ENCODE measurements at places on chromosomes 11 and 22.

DNA sequence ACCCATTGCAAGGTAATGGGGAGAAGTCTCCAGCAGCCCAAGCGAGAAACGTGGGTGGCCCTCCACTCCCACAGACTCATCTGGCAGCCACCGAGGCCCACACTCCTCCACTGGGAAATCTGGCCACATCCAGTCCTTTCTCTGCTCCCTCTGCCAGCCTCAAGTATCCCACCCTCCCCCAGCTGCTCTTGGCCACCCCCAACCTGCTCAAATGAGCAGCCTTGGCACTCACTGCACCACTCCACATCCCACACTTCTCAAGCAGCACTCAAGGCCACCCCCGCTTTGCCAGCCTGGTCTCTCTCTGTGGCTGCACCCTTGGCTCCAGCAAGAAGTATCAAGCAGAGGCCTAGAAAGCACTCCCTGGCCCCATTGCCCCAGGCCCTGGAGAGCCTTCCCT, 28.2 kb downstream of the SLC22A12 start:
- DNase-seq, result no peak

DNA sequence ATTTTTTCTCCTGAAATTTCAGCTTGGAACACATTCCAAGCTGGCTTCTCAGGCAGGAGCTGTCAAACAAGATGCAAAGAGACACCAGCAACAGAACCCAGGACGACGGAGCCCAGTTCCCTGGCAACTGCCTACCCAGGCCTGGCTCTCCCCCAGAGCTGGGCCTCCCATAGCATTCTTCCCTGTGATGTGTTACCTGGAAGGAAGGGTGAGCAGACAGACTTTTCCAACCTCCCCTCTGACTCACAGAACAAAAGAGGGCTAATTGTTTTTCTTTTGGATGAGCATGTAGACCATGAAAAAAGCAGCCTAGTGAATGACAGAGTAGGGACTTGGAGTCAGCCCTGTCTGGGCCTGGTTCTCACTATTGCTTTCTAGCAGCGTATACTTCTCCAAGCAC, 55.3 kb upstream of the BMAL1 start:
- DNase-seq, result no peak

- DNase-seq, result no peak
These were observed 434.3 kb downstream of the ETS1 start for GRCh38 chr11:128152796-128153696.

GRCh38 chr11:38990139-38990538, 2392.1 kb upstream of the RAG2 start:
- no peak for DNase-seq

DNA sequence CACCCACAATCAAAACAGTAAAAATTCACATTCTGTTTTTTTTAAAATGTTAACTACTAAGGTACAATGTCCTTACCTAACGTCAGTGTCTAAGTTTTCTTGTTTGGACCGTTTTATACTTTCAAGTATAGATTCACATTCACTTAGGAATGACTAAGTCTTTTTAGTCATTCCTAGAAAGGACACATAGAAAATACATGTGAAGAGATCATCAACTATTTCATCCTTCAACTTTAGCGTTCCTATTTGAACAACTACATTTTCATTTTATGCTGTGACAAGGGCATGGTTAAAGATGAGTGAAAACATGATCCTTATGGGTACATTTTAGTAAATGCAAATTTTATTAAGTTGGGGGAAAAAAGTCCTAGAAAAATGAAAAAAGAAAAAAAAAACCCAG, 62.8 kb downstream of the DDX10 start:
- DNase-seq, result no peak

GRCh38 chr11:113077379-113077778, 116.2 kb downstream of the NCAM1 start:
- no peak for DNase-seq

GRCh38 chr11:27945348-27945747, 162.6 kb downstream of the KIF18A start:
- DNase-seq, result no peak

GRCh38 chr11:18668131-18668530, 30.4 kb upstream of the TMEM86A start:
- DNase-seq, result no peak

- no peak for DNase-seq
These were observed 20.0 kb upstream of the CASP12 start for GRCh38 chr11:104918113-104918824.

- no peak for DNase-seq
These were observed 390.0 kb upstream of the CADM1 start for GRCh38 chr11:115894176-115894575.

GRCh38 chr11:121420398-121420797, 31.7 kb upstream of the SORL1 start:
- no peak for DNase-seq

DNA sequence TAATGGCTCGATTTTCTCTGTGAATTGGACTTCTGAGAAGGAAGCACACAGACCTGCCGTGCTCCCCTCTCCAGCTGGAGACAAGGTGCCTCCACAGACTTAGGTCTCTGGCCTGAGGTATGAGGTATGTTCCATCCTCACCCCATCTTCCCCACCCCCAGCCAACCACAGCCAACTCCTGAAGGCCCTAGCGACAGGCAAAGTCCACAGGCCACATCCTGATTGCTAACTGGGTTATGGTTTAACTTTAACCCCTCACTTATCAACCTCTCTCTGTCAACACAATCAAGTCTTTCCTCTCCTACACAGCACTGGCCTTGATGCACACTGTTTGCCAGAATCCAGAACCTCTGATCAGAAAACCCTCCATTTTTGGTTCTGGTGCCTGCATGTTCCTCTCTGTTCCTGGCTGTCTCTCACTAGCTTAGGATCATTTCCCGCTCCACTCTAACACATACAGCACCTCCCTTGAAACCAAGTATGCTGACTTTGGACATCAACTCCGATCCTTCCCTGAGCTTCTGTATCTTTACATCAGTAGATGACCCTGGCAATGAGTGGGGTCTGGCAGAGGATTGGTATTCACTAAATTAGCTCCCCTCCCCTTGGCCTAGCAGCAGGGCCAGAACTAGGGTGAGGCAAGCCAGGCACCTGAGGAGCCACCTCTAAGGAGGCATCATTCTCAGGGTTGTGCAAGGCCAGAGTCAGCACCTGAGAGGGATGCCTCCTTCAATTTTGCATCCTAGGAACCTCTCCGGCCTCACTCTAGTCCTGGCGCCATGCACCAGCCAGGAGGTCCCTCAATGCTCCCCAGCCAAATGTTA, 22.0 kb downstream of the JAML start:
- no peak for DNase-seq

DNA sequence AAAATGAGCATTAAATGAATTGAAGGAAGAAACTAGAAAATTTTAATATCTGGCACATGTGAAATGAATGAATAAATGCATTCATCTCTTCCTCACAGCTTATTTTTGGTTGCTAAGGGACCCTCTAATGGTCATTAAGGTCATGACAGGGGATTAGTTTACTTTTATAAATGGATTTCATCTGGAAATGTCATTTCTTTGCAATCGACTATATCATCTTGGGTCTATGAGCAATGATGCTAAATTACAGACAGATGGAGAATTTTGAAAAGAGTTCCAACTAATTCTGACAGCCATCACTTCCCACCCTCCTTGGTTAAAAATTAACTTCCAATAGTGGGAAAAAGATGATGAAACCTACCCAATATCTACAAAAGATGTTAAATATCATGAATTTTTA, 98.0 kb downstream of the KIF18A start:
- DNase-seq, result no peak

- no peak for DNase-seq
These were observed 28.2 kb upstream of the JAM3 start for GRCh38 chr11:134040386-134041302.

DNA sequence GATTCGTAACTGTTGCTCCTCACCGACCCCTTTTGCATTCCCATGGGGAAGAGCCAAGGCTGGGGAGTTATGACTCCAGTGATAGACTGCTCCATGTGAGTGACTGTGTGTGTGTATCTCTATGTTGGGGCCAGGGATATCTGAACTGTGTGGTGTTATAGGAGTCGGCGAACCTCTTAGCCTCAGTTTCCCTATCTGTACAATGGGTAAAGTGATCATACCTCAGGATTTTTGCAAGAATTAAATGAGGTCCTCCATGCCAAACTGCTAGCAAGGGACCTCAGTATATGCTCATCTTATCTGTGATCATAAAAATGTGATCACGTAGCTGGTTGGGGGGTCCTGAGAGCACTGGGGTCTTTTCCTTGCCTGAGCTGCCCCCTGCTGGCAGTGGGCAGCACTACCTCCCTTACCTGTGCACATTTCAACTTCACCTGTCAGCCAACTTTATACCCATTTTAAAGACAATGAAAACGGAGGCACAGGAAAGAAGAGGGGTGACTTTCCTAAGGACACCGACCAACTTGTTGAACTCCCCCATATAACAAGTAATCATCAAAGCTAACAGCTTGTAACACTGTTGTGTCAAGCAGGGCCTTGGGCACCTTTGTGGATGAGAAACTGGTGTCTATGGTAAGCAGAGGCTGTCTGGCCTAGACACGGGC, 1.4 kb upstream of the DPP3 start:
- DNase-seq, result peak; percentile 6

GRCh38 chr11:59218319-59218718, 5.6 kb upstream of the MPEG1 start:
- no peak for DNase-seq

- no peak for DNase-seq
These were observed 35.6 kb downstream of the FBLN1 start for GRCh38 chr22:45538281-45538680.

GRCh38 chr11:3159296-3160190, 5.6 kb downstream of the OSBPL5 start:
- no peak for DNase-seq

DNA sequence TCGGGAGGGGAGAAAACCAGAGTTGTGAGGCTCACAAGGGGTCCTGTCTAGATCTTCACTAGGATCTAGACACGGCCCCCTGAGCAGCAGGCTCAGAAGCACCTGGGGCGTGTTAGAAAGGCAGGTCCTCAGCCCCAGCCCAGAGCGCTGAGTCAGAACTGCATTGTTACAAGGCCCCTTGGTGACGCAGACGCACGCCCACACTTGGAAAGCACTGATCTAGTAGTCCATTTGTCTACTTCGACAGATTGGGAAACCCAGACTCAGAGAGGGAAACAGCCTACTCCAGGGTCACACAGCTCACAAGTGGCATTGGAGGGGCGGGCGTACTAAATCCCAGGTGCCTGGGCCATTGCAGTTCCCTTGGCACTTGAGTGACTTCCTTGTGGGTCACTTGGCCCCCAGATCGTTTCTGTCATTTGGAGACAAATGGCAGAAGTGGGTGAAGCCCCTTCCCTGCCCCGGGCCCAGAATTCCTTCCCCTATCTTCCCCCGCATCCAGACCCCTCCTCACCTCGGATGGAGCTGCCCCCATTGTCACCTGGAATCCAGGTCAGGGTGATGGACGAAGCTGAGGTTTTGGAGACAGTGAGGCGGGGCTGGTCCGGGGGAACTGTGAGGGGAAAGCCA, 110.8 kb downstream of the CEP164 start:
- no peak for DNase-seq

DNA sequence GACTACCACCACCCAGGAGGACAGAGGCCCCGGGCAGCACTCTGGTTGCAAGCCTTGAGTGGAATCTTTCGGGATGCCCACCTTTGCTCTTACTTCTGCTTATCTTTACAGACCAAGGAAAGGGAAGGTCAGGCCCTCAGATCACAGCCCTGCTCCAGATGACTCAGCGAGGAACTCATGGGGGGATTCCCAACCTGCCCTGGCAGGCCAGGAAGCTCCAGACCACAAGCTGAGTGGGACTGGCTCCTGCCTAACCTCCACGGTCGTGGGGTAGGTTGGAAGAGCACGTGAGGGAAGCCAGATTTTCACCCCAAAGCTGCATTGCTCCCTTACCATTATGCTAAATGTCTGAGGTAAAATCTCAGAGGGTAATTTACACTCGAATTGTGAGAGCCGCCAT, 11.8 kb downstream of the TBC1D10A start:
- DNase-seq, result no peak

DNA sequence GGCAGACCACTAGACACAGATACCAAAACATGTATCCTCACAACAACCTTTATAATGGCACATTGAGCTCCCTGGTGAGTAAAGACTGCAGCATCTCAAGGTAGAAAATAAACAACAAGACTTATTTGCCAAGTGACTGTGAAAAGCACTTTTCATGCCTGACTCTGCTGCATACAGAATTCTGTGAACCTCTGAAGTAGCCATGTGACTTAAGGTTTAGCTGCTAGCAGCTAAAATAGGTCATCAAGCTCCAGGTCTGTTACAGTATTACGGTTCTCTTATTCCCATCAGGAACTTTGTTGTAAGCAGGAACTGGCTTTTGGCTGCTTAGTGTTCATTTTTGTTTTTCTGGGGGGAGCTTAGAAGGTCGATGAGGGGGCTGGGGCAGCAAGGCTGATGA, 139.4 kb downstream of the PAX6 start:
- no peak for DNase-seq

DNA sequence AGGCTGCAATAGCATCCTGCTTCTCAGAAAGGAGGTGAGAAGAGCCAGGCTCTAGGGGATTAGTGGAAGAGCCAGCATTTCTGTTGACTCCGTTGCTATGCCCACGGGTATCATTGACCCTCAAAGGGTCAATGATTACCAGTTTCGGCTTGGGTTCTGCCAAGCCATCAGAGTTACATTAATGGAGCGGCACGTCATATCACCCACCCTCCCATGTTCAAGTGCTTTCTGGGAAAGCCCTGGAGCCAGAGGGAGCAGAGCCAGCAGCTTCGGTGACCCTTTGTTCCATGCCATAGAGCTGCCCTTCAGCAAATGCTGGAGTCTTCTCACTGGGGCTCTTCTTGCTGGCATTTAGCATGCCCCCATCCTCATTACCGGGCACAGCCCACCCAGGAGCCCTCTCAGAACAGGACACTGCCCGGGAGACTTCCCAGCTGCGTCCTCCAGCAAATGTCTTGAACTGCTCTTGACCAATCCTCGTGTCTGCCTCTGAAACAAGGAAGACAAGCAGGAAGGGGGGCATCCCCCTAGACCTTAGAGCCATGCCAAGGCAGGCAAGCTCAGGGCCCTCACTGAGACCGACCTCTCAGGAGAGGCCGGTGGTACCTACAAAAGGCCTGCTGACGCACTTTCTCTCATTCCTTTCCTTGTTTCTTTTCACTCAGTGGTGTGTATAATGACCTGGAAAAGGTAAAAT, 14.6 kb downstream of the KCNJ1 start:
- DNase-seq, result no peak
